ENCODE measurements at places on chromosomes 4 and X.

- no peak for DNase-seq
Observed at GRCh38 chrX:44344194-44344593, 722 bp upstream of the EFHC2 start.

- DNase-seq, result no peak
Observed at GRCh38 chr4:48767055-48767929, 12.8 kb downstream of the FRYL start.

DNA sequence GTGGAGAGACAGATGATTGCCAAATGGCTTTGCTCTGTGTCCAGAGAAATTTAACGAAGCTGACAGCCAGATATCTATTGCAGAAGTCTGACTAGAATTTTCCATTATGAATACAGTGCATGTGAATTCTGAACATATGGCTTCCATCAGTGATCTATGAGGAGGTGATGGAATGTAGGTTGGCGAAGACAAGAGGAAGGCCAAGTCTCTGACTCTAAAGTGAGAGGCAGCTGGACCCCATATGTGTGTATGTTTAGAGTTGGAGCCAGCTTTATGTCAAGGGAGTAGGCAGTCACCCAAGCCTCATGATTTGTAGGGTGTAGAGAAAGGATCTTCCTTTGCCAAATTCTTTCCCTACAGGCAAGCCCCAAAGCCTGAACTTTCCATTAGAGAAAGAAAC is 76.2 kb upstream of the TEX13D start:
- DNase-seq, result no peak

GRCh38 chrX:19063030-19063429 is 59.2 kb downstream of the ADGRG2 start:
- no peak for DNase-seq

GRCh38 chr4:45646885-45647590 is 476.8 kb downstream of the GABRG1 start:
- DNase-seq, result no peak

DNA sequence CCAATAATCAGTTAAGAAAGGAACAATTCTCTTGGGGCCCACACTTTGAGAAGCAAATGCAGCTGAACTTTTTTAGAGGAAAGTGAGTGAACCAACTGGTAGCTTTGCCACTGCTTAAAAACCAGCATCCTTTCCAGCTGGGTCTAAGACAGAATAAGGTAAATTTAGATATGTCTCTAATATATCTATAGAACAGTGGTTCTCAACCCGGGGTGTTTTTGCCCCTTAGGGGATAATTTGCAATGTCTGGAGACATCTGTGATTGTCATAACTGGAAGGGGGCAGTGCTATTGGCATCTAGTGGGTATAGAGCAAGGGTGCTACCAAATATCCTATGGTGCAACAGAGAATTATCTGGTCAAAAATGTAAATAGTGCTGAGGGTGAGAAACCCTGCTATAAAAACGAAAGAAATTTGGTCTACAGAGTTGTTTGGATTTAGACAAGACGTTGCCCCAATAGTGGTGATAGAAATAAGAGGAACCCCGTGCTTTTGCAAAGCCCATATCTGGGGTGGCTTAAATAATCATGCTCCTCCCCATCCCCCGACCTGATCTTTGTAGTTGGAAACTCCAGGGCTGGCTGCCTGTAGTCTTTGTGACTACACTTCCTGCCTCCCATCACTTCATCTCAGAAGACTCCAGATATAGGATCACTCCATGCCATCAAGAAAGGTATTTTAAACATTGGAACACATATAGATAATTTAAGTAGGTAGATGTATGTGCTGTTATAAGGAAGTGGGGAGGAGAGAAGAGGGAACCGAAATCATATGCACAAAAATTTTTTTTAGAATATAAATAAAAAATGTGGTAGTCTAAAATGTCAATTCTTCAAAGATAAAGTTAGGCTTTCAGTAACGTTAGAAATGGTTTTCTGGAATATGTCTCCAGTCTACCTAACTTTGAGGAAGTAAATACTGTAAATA is at the start of gene TLR7:
Gene TLR7, plus strand, starts transcription at position 622 of the 927 bp plus-strand sequence. CDS start 507 bp downstream, outside the sequence.
- no peak for DNase-seq

- DNase-seq, result no peak
Observed at GRCh38 chrX:25805744-25806143, 332.4 kb upstream of the MAGEB18 start.

DNA sequence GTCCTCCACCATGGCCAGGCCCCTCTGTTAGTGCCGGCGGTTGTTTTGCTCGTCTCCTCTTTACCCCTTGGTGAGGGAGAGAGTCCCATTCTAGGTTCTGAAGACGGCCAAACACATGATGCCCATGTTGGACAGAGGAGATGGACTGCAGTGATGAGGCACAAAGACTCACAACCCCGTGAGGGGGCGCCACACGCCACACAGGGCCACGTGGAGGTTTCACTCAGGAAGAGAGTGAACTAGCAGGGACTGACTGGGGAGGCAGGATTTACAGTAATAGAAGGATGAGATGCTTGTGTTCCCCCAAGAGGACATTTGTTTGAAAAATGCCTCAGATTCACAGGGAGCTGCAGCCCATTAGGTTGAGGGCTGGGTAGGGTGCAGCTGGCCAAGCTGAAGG is 655.3 kb upstream of the FRG1 start:
- no peak for DNase-seq

- no peak for DNase-seq
Observed at GRCh38 chrX:47264483-47265173, 31.8 kb downstream of the USP11 start.

- DNase-seq, result no peak
Observed at GRCh38 chrX:142854970-142855369, 170.8 kb upstream of the SPANXN4 start.

DNA sequence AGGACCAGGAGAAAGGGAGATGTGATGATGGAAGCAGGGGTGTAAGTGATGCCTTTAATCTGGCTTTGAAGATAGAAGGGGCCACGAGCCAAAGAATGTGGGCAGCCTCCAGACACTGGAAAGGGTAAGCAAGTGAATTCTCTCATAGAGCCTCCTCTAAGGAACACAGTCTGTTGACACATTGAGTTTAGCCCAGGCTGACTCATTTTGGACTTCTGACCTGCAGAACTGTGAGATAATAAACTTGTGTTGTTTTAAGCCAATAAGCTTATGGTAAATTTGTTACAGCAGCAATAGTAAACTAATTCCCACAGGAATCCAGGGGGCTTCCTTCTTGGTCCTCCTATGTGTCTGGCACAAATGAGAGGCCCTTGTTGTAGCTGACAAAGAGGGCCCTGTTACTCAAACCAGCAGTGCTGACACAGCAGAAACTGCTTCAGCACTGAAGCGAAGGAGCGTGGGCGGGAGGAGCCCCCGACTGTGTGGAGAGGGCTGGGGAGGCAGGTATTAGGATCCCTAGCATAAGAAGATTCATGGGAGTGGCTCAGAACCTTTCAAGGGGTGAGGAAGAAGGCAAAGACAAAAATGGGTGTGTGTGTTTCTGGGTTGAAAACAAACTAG is 268.7 kb downstream of the NR3C2 start:
- DNase-seq, result no peak

- no peak for DNase-seq
Observed at GRCh38 chr4:8403173-8403753, 37.3 kb downstream of the ACOX3 start.

DNA sequence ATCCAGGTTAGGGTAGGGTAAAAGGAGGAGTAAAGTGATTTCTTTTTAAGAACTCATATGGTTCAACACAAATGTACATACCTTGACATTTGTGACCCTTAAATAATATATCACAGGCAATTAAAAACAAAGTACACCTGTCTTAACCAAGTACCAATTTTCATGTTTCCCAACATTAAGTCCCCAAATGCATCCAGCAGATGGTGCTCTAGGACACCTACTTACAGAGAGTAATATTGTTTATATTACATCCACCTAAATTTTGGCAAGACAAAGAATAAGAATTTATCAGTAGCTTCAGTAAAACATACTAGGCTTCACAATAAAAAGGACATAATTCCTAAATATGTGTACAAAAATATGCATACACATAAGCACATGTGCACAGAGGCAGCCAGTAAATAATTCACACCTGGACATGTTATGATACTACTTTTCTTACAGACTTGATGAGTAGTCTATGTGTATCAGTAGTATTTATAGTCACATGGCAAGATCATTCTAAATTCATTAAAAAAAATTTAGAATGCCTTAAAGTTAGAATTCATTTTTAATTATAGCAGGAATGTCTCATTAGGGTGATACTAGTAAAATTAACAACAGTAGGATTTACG is 219.7 kb downstream of the DCLK2 start:
- DNase-seq, result peak; percentile 10

- no peak for DNase-seq
Observed at GRCh38 chr4:164058776-164059445, 564.4 kb downstream of the TMA16 start.

DNA sequence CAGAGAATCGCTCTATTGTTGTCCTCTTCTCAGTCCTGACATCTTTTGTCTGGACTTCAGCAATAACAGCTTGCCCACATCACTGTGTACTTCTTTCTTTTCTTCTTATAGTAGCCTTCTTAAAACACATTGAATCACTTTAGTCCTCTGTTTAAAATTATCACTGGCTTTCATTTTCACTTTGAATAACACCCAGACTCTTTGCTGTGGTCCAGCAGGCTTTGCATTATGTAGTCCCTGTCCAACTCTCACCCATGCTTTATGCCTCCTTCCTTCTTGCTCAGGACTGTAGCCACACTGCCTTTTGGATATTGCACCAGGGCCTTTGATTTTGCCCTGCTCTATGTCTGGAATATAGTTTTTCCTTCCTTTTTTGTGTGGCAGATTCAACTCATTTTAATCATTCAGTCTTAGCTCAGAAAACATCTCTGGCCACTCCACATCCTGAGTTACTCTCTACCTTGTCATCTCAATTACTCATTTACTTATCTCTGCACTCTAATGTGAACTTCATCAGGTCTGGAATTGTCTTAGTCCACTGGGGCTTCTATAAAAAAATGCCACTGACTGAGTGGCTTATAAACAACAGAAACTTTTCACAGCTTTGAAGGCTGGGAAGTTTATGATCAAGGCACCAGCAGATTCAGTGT is 168.2 kb downstream of the C4orf33 start:
- no peak for DNase-seq

GRCh38 chr4:174539571-174539970 is 17.3 kb upstream of the HPGD start:
- DNase-seq, result no peak

DNA sequence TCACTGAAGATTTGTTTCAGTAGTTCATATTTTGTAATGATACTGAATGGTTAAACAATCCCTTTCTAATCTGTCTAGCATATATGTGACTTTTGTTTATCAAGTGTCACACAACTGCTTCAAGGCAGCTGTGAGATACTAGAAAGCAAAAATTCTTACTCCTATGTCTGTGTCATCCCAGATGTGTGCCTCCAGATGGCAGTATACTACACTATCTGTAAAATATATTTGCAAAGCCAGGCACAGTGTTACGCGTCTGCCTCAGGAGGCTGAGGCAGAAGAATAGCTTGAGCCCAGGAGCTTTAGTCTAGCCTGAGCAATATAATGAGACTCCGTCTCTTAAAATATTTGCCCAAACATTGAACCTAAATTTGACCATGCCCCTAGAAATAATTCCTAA is 4.0 kb downstream of the NUDT10 start:
- DNase-seq, result peak; percentile 6

DNA sequence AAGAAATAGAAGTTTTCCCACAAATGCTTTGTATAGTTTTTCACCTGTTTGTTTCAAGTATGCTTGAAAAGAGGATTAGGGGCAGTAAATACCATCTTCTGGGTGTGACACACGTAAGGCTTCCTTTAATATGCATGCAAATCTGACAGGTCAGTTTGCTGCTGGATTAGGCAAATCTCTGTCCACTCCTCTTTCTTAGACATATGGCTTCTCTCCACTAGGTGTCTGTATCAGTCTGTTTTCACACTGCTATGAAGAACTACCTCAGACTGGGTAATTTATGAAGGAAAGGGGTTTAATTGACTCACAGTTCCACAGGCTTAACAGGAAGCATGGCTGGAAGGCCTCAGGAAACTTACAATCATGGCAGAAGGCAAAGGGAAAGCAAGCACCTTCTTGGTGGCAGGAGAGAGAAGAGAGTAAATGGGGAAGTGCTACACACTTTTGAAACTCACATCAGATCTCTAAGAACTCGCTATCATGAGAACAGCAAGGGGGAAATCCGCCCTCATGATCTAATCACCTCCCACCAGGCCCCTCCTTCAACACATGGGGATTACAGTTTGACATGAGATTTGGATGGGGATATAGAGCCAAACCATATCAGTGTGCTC is 66.9 kb downstream of the TAB3 start:
- DNase-seq, result no peak

GRCh38 chr4:2082627-2083026 is 23.5 kb downstream of the NAT8L start:
- no peak for DNase-seq

Measured in SHP77 (cell line).